ENCODE measurements at places on chromosomes 5 and 9.

- no peak for DNase-seq
Observed at GRCh38 chr5:146041180-146041789, 64.1 kb downstream of the PLAC8L1 start.

GRCh38 chr9:91415290-91415689, 8.3 kb downstream of the NFIL3 start:
- DNase-seq = no peak

GRCh38 chr5:14235872-14236271, 92.7 kb downstream of the TRIO start:
- no peak for DNase-seq

DNA sequence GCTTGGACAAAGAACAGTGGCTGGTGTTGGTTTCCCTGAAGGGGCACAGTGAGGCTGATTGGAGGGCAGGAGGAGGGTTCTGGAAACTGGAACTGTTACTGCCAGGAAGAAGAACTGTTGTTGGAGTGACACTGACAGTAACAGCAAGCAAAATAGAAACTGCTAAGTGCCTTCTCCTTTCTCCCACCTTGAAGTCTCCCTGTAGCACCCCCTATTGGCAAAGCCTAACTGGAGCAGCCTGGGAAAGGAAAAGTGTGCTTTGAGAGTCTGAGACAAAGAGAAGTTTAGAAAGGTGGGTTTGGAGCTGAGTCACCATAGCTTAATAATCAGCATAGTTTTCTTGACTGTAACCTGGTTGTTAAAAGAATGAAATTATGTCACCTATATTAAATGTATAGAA, 2.5 kb upstream of the TMEM174 start:
- DNase-seq = no peak

DNA sequence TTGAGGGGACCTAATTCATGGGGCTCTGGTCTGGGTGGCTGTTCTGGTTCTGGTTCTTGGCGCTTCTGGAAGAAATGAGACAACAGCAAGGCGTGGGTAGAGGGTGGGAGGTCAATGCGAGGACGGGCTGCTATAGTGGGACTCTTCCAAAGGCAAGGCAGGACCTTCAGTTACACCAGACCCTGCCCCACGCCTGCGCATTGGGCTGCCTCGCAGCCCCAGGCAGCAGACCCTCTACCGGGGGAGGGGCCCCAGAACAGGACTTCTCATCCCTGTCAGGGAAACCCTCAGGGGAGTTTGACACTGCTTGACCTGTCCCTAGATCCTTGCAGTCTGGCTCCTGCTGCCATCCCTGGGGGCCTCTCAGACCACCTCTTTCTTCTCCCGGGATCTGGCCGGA, 18.5 kb downstream of the CCDC69 start:
- DNase-seq = peak; percentile 28

DNA sequence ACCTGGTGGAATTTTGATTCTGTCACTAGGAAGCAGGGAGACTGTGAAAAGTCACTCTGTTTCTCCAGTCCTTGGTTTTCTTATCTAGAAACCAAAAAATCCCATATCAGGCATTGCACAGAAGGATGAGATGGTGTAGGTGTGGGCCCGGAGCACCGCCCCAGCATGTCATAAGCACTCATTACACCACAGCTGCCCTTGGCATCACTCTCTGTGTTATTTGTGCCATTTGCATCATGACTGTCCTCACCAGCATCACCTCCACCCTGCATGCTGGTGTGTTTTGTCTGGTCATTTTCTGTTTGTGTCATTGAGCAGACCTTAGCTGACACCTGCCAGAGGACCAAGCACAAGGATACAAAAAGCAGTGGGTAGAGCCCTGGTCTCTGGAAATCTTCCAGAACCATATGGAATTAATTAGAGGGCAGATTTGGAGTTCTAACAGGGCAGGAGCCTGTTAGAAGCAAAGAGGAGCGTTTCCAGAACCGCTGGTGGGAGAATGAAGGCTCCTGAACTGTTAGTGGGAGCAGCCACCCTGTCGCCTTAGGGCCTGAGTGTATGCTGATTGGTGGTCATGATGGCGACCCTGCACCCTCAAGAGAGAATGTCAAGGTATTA, 99.3 kb downstream of the AMBP start:
- DNase-seq = no peak

GRCh38 chr9:6128030-6128429, 87.6 kb upstream of the IL33 start:
- DNase-seq = no peak

DNA sequence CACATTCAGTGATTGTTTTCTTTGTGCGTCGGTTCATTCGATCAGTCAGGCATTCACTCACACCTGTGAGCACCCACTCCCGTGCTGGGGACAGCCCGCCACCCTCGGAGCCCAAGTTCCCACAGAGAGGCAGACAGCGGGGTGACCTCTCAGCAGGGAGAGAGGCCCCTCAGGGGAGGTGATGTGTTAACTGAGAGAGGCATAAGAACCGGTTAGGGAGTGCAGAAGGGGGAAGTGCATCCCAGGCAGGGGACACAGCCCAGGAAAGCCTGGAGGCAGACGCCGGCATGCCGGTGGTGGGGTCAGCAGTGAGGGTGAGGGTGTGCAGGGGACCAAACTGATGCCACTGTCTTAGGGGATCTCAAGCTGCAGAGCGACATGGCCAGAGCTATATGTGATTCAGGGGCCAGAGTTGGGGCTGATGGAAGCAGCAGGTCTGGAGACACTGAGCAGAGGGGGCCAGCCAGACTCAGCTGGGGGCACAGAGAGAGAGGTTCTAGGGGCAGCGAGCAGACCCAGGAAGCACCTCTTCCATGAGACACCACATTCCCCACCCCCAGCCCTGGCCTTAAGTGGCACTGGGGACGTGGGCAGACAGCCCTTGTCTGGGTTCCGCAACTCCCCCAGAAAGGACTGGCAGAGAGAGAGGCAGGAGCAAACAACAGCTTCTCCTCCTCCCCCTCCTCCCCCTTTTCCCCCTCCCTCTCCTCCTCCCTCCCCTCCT, 35.9 kb downstream of the HK3 start:
- DNase-seq = no peak

DNA sequence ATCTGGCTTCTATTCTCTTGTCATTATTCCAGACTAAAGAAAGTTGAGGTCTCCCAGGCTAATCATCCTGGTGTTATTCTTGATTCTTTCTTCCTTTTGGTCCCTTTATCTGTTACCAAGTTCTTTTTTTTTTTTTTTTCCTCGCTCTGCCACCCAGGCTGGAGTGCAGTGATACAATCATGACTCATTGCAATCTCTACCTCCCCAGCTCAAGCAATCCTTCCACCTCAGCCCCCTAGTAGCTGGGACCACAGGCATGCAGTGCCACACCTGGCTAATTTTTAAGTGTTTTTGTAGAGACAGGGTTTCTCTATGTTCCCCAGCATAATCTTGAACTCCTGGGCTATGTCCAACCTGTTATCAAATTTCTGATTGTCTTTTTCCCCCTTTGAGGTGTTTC, 126.6 kb upstream of the DHFR start:
- no peak for DNase-seq

DNA sequence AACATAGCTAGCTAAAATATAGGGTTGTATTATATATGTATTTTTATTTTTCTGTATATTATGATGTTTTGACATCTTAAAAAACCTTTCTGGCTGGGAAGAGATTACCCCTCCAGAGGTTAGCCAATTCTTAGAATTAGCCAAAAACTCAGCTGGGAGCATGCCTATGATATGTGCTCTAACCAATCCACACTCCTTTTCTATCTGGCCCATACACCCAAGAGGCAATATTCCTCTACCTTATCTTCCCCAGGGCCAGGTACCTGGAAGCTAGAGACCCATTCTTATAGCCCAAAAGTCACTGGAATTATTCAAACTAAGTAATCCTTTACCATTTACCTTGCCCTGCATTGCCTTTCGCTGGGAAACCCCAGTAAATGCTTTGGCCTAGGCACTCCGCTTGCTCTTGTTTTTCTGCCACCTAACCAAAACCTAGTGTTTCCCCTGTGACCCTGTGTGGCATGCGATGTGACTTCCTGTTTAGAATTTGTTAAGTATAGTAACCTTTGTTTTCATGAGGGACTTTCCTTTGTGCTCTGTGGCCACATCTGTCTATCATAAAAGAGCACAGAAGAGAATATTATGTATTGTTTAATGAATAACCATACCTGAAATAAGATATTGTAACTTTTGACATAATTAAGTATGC, 37.4 kb downstream of the CSNK1G3 start:
- DNase-seq = peak; percentile 42

- DNase-seq = no peak
Observed at GRCh38 chr5:157820593-157821252, 38.2 kb downstream of the CLINT1 start.

GRCh38 chr5:120788481-120788880, 324.4 kb downstream of the PRR16 start:
- no peak for DNase-seq

DNA sequence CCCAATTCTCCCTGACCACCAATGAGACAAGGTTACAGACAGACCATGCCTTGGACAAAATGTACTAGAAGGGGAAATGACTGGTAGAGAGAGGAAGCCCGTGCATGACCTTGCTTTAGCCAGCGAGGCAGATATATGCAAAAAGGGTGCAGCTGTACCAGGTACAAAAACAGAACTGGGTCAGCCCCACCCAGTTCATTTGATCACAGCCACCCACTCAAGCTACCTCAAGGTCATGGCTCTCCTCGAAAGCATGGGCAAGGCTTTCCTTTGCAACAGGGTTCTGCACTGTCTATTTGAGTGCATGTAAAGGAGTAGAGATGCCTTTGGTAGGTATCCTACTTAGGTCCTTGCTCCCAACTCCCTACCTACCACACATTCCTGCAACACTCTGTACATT, 33.3 kb downstream of the TLE1 start:
- no peak for DNase-seq

DNA sequence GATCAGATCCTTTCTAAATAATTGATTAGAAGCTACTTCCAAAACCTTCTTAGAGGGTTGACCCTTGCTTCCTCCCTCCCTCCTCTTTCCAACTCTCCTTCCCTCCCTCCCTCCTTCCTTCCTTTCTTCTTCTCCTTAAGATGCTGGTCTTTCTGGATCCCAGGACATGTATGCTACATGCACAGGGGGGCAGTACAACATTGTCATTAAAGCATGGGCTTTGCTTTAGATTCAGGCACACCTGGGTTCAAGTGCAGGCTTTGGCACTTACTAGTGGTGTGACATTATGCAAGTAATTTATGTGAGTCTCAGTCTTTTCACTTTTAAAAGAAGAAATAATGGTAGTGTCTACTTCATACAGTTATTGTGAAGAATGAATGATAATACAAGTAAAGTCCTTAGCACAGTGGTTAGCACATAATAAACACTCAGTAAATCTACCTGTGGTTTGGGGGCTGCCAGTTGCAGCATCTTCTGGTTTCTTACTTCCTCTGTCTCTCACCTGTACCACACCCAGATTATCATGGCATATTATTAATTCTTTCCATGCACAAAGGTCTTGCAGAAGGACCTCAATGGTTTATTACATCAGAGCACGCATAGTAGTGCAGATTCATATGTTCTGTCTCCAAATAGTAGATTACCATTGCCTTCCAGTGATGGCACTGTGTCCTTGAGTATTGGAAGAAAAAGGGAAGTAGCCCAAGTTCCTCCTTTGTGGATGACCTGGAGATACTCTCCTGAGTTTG, 154.1 kb downstream of the ARHGAP26 start:
- no peak for DNase-seq
